ENCODE measurements at places on chromosomes 4 and X.
A peak's percentile ranks its signal among the peaks of the same experiment; 100 is the strongest.

DNA sequence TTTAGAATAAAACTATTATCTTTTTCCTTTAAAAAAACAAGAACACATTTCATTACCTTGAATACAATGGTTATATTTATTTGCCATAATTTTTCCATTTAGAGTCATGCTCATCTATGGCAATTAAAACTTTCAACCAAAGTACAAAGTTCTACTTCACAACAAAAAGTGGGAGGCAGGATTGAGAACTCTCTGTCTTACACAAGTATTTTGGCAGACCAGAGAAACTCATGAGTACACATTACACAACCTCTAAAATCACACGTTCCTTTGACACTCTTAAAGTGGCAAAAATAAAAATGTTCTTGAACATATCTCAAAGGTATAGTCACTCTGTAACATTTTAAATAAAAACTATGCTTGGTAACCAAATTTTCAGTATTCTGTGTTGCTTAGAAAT is 213.4 kb downstream of the IL15 start:
- DNase-seq = no peak

- DNase-seq = peak; percentile 13
Observed at GRCh38 chrX:123648028-123648810, 84.6 kb downstream of the THOC2 start.

GRCh38 chrX:121135488-121136207 is 88.2 kb downstream of the GLUD2 start:
- DNase-seq = no peak

- DNase-seq = peak; percentile 33
Observed at GRCh38 chrX:139930916-139931645, 1.8 kb downstream of the ATP11C start.

DNA sequence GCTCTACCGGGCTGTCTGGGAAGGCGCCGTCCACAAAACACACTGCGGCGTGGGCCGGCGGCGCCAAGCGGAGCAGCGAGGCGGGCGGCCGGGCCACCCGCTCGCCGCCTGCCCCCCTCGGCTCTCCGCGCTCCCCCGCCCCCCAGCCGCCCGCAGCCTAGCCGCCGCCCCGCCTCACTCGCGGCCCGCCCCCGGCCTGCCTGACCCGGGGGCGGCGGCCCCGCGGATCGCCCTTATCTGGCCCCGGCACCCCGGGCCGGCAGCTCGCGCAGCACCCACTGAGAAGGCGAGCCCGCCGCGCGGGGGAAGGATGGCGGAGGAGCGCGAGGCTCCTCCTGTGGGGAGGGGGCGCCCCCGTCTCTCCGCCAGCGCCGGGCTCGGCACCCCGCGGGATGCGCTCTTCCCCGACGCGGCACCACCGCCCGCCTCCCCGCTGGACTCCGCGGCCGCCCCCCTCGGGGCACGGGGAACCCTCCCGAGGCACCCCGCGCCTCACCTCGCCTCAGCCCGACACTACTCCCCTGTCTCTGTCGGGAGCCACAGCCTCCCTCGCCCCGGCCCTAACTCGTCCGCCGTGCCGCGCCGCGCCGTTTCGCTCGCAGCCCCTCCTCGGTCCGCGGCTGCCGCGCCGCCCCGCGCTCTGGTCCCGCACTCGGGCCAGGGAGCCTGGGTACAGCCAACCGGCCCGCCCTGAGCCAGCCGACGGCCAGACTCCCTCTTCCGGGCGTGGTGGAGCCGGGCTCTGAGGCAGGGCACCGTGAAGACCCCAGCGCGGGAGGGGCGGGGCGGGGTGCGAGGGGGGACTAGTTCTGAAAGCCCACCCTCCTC is 566 bp downstream of the ATP11C start:
- peak; percentile 50 for DNase-seq

DNA sequence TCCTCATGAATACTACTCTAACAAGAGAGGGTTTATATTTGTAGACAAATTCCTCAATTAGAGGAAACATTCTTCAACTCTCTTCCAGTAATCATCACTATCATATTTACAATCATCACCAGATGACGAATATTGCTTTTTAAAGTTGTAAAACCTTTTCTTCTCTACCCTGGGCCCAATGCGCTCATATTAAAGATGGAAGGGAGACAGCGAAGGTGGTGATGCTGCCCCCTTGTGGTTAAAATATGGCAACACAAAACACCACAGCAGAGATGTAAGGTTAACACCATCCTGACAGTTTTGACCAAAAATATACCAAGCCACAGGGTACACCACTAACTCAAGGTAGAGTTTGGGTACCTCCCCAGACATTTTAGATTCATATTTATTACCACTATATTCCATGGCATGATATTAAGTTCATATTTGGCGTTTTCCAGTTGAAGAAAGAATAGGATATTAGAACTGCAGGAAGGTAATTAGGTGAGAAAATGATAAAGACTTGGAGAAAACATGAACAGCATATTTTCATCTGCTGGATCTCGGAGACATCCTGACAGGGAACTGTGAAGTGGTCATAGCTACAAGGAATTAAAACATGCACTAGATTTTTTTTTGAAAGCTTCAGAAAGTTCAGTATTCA is 72.8 kb downstream of the SLC9A7 start:
- DNase-seq = peak; percentile 39

DNA sequence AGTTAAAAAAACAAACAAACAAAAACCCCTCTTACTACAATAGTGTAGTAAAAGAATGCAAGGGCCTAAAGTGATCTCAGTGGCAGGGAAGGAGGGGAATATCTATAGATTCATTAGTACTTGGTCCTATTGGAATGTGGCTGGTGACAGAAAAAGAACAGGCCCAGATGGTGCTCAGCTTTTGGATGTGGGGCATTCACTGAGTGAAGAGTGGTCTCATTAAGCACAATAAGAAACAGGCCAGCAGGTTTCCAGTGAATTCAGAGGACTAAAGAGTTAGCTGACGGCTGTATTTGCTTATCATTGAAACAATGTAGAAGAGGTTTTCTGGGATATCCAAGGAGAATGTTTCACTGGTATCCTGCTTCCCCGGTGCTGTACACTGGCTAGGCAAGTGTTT is 243.8 kb upstream of the HHIP start:
- DNase-seq = no peak

- no peak for DNase-seq
Observed at GRCh38 chrX:13545726-13546125, 23.7 kb upstream of the EGFL6 start.

- peak; percentile 56 for DNase-seq
Observed at GRCh38 chr4:16226816-16227461, 668 bp upstream of the TAPT1 start.

GRCh38 chr4:146398404-146398803 is 123.3 kb downstream of the SLC10A7 start:
- DNase-seq = no peak

GRCh38 chr4:149709640-149710039 is 106.0 kb downstream of the IQCM start:
- DNase-seq = no peak

DNA sequence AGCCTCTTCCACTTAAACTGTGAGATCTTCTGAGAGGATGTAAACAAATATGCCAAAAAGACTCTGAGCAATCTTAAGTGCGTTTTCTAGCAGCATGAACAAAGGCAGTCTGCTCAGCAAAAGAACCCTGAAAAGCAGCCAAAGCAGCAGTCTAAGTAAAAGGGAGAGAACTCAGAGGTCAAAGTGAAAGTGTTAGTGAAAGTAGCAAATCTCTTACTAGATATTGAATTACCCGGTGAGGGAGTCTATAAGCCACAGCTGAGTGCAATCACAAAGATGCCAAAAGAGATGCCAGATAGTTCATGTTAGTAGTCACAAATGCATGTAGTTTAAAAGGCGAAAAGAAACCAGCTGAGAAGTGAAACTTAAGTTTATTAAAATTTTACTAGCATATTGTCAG is 7.9 kb upstream of the GNRHR start:
- DNase-seq = no peak

- DNase-seq = no peak
Observed at GRCh38 chrX:137227151-137227550, 193.4 kb upstream of the GPR101 start.

- no peak for DNase-seq
Observed at GRCh38 chr4:99264927-99265326, 25.9 kb downstream of the ADH1A start.

DNA sequence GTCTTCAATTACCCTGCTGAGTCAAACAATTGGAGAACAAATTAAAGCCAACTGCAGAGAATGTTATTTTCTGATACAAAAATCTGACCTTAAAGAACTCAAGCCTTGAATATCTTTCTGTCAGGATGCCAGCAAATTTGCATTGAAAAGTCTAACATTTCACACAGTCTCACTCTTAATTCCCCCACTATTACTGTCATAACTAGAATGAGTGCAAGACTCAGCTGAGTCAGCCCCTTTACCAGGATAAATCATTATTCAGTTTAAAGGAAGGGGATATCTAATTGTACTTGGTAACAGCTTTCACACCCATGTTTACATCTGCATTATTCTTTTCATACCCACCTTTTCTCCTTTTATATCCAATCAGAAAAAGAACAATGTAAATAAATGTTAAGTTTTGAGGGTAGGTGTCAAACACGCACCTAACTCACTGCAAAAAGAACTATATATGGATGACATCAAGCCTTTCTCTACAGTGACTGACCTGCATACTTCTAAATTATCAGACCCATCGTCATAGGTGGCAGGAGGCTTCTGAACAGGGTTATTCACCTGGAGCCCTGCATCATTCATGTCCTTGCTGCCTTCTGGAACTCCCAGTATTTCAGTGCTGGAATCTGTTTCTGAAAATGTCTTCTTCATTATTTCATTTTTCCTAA is 117.4 kb downstream of the TMA16 start:
- no peak for DNase-seq

DNA sequence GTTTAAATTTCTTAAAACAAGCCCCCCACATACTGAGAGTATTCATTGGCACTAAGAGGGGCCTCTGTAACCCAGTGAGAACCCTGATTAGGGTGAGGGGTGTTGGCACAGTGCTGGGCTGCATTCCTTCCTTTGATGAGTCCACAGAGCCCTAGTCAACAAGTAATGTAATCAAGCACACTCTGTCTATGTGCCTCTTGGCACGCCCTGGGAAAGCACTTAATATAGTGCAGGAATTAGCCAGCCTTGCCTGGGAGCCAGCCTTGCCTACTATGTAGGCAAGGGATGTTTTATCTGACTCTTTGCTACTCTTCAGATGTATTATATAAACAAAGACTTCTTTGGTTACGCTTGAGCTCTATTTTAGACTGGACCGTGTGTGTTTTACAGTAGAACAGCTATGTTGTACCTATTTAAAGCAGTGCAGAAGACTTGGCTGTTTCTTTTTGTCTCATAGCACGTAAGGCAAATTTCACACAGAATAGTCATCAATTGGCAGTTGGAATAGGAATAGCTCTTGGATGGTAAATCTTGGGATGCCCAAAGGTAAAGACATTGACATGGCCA is 64.3 kb downstream of the FRAS1 start:
- DNase-seq = no peak

DNA sequence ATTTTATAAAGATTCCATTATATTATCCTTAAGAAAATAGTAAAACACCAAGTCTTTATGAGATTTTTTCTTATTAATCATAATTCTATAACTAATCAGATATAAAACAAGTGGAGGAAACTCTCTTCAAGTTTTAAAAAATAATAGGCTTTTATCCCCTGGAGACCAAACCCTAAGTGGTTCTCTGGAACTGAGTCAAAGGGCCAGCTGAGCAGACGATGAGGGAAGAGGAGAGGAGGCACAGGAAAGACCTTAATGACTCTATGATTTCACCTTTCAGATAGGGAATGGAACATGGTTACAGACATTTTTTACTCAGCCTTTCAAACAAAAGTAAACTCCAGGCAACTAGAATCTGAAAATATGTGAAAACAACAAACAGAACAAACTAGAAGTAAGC is 201.8 kb downstream of the SLC39A8 start:
- DNase-seq = no peak

DNA sequence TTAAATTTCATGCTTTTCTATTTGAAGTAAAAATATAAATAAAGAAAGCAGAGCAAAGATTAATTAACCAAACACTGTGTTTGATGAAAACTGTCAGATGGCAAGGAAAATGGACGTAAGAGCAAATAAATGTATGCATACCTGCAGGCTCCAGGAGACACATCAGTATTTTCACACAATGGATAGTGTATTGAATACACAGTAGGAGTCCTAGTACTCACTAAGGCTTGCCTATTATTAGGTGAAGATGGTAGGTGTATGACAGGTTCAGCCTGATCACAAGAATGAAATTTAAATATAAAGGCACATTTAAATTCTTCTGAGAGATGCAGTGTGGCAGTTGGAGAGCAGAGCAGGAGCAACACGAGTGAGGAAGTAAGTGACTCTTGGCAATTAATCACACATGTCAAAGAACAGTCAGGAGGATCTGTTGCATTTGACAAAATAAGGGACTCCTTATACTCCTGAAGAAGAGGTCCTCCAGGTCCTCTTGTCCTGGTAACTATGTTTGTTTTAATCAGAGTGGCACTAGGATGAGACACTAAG is 106.0 kb upstream of the NDST4 start:
- DNase-seq = no peak

DNA sequence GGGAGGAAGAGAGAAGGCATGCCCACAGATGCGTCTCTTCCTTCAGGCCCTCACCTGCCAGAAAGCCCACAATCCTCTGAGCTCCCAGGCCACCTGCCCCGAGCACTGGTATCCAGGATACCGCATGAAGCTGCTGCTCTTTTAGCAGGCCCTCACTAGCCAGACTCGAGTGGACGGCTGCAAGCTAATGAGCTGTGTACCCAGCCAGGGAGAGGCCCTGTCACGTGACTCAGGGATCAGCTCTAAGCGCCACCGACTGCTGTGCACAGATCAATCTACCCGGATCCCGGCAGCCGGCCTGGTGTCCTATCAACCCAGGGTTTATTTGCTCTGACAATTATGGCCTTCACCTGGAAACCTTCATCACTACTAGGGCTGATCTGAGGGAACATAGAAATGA is 39.0 kb downstream of the BCOR start:
- no peak for DNase-seq

- peak; percentile 67 for DNase-seq
Observed at GRCh38 chrX:150482537-150483206, 85.7 kb upstream of the MTM1 start.

DNA sequence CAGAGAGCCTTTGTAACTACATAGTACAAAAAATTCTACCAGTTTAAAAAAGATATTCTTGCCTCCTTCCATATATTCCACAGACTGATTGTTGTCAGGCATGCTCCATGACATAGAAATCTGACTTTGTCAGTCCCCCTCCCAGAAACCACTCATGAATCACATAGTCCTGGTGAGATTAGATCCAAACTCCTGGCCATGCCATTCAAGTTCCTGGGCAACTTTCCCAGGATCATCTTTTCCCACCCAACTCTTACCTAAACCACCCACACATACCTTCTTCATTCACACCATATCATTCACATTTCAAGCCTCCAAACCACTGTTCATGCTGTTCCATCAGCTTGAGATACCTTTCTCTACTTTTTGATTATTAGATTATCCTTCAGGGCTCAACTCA is 46.4 kb downstream of the SLC16A2 start:
- no peak for DNase-seq

Measured in stimulated activated CD4-positive, alpha-beta T cell treated with anti-CD3 and anti-CD28 coated beads, Interleukin-15, amount 100 ng/mL, for 24 hours (primary cell).